ENCODE measurements at places on chromosomes 6 and 20. TPM values are rescaled to one million over a fixed set of nuclear protein-coding genes. Genes with fewer than 3 reads are reported as not detected.

PDE7B gene
- 4.4 TPM for total RNA-seq

SIRPA gene
- 45.8 TPM for total RNA-seq

OXT gene
- total RNA-seq: not detected

CD2AP gene
- total RNA-seq: 11.7 TPM

FBXL4 gene
- total RNA-seq: 12.8 TPM

PRDM1 gene
- total RNA-seq: 2.0 TPM

PPT2 gene
- 15.6 TPM for total RNA-seq

KCNB1 gene
- total RNA-seq: 0.38 TPM

FAM83D gene
- 0.62 TPM for total RNA-seq

HCRTR2 gene
- not detected for total RNA-seq

SAMD5 gene
- 3.0 TPM for total RNA-seq

SLC32A1 gene
- total RNA-seq: not detected

TP53INP2 gene
- 117 TPM for total RNA-seq

MYLK4 gene
- total RNA-seq: 0.51 TPM

GJA1 gene
- 268 TPM for total RNA-seq

Measured in cardiac septum (tissue), 1 donor.